ENCODE measurements at places on chromosomes 2 and 18.

DNA sequence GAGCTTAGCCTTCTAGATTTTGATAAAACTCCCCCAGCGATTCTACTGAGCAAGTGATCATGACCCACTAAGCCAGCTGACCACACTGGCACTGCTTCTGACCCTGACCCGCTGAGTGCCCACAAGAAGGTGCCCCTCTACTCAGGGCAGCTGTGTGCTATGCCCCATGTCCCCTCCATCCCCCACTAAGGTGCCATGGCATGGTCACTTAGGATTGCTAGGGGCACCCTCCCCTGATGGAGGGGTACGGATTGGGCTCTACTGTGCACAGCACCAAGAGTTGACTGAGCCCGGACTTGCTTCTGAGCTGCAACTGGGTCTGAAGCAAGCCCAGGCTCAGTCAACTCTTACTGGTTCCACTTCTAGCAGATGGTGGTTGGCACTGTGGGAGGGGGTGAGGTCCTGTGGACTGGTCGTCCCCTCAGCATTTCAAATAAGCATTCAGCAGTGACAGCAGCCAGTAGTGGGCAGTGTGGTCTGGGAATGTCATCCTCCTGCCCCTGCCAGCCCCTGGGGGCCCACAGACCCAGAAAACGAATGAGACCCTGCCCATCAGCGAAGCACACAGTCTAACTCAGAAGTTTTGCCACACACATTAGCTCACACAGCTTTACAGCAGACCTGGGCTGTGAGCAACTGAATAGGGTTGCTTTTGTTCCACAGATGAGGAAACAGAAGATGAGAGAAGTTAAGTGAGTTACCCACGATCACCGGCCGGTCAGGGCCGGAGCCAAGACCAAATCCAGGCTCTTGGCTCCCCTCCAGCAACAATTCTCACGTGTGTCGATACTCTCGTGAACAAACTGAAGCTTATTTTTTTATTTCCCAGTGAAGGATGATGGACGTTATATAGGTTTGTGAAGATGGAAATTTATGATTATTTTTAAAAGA lies 52.1 kb upstream of the FOSL2 start:
- DNase-seq: no peak

DNA sequence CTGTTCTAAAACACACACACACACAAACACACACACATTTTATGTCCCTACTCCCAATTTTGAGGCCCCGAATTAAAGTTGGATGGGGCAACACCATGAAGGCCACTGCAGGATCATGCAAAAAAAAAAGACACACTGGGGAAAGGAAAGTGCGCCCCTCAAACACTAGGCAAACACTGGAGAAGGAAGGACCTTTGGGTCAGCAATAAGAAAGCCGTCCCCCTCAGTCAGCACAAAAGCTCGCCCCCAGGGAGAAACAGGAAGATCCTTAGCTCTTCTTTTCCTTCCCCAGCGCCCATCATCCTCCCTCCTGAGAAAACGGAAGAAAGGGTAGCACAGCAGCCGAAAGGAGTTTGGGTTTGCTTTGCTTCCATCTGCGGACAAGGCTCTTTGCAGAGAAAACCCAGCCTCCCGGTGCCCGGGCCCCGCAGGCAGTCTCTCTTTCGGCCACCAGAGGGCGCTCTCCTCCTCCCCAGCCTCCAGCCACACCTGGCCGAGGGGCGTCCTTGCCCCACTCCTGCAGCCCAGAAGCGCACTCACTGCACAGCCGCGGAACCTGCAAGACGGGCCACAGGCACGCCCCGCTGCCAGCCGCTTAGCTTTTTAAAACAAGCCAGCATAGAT lies 248.5 kb downstream of the CDH20 start:
- DNase-seq: peak; percentile 75

DNA sequence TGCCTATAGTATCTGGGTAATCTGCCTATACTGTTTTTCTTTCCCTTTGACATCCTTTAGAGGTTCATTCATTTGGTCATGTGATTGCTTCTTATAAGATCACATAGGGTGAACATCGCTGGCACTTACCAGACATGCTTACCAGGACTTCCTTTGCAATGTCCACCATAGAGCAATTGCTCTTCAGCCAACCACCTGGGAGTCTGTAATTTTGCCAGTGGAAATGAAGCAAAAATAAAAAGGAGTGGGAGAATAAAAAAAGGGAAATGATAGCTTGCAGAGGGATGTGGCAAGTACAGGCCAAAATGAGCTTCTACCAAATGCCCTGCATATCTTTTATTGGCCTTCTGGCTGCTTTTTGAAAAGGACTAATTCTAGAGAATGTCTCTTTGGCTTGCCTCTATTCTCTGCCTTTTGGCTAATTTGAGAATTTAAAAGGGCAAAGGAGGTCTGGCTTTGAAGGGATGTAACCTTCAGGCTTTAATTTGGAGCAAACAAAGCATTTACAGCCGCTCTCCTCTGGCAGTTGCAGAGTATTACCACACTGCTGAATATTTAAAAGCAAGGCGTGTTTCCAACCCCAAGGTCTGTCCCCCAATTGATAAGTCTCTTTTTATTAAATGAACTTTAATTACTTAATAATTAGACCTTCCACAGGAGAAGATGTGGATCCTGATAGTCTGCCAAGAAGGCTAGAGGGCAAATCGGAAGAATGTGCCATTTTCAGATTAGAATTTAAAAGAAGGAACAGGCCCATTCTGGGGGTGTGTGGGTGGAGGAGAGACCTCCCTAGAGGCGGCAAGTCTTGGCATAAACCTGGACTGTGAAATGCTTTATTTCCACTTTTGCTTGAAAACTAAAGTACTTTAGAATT lies 557.9 kb downstream of the DCC start:
- DNase-seq: no peak

- DNase-seq: peak; percentile 73
These were observed 60.4 kb downstream of the ATOH8 start for GRCh38 chr2:85813982-85814801.

DNA sequence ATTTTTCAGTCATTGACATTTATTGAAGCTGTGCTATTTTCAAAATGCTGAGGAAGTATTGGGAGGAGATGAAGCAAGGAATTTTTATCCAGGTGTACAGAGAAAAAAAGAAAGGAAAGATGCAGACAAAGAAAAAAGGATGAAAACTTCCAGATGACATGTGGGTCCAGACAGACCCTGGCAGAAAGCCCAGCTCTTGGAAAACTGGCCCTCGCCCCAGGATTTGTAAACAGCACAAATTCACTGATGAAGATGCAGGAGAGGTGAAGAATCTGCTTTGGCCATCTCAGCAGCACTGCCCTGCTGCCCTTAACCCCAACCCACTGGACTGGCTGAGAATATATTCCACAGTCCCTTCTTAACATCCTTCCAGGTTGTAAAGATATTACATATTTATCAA lies 12.5 kb downstream of the TACR1 start:
- no peak for DNase-seq

GRCh38 chr18:50312296-50313030 lies 25.0 kb upstream of the CXXC1 start:
- DNase-seq: no peak

DNA sequence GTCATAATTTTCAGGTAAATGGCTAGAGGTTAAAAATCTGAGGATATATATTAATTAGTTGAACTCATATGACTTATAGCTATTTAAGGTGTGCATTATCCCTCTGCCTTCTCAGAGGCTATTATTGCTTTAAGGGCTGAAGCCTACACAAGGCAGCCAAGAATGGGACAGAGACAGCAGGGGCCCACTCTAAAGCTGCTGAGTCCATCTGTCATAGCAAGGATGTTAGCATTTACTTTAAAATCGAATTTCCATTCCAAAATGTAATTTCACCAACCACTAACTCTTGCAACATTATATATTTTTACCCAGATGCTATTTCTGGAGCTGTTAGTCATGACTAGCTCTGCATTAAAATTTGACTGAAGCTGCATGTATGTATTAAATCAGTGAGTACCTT lies 236.3 kb upstream of the FSIP2 start:
- no peak for DNase-seq

DNA sequence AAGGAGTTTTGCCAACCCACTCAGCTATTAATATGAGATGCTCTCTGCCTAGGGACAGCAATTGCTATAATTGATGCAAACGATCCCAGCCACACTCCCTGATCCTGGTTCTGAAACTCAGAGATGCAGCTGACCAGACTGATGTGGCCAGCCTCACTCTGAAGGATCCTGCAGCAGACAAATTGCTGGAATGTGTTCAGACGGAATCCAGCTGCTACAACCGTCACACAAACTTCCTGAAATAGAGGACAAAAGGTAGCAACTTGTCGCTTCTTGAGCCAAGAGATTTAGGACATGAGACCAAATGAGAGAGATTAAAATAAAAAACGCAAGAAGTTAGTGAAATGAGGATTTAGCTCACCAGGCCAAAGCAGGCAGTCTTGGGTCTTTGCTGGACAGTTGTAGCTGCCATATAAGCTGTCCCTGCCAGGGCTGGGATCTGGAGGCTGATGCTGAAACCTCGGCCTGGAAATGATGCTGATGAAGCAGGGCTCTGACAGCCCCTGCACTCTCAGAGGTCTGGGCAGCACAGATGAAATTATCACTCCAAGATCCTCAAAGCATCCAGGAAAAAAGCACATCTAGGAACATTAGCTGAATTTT lies 8.3 kb upstream of the YWHAQ start:
- no peak for DNase-seq

GRCh38 chr2:46446871-46447568 lies 32.3 kb upstream of the TMEM247 start:
- DNase-seq: no peak

- no peak for DNase-seq
These were observed 22.9 kb downstream of the SOCS6 start for GRCh38 chr18:70311726-70312125.

DNA sequence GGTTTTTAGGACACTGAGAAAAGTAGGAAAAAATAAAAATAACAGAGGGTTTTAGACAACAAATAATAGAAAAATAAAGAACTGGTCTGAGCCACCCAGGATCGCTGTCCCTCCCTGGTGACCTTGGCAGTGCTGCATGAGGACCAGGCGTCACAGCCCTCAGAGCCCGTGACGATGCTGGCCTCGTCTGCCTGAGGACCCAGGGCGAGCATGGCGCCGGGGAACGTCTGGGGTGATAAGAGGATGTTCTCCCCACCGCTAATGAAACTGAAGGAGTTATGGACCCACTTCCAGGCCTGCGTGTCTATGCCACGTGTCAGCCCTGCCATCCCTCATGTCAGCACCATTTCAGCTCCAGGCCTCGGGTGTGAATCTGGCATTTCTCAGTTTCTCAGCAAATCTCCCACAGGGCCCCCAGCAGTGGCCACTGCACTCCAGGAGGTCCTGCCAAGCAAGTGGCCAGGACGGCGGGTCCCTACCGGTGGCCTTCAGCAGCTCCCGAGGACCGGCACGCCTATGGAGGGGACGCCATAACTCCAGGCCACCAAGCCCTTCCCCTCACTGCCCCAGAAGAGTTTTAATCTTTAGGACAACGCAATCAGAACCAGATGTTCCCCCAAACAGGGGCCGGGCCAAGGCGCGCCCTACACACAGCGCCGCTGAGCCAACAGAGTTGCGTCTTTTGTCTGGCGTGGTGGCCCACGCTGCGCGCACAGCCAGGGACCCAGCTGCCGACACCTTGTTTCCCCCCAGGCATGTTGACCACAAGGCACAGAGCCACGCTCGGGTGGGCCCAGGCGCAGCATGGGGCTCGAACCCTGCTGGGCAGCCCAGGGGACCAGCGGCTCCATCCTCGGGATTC lies 179.7 kb downstream of the TWIST2 start:
- no peak for DNase-seq

- no peak for DNase-seq
These were observed 3.5 kb downstream of the ASPRV1 start for GRCh38 chr2:69957965-69958364.

DNA sequence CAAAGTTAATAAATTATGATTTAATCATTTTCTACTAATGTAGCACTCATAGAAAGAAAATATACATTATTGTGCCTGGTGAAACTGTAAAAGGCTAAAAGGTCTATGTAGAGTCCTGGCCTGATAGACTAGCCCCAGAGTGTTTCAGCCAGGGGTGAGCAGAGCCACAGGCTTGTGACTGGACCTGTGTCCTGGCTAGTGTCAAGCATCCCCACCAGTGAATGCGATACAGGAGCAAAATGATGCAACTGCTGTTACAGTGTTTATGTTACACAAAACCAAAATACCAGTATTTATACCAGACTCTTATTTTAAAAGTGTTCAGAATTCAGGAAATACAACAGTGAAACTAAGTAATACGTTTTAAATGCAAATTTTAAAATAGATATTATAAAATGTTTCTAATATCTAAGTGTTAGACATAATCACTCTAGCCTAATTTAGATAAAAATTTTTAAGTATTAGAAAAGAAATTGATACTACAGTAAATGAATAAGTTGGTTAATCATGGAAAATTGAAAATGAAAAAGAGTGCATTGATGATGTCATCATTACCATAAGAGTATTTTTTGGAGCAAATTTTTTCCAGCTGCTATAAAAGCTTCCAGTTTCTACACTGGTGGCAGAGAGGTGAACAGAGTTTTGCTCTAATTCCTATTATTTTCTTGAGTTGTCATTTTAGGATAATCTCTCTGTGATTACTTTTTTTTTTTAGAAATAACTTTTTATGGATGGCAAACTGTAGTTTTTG lies 6.2 kb upstream of the TSPYL6 start:
- no peak for DNase-seq

- DNase-seq: no peak
These were observed 84.6 kb downstream of the DNMT3A start for GRCh38 chr2:25257032-25257552.

- no peak for DNase-seq
These were observed 18.7 kb upstream of the ACKR3 start for GRCh38 chr2:236550701-236551465.

GRCh38 chr2:166651080-166651675 lies 157.1 kb upstream of the SCN7A start:
- DNase-seq: no peak

- DNase-seq: no peak
These were observed 399.1 kb downstream of the PLCL1 start for GRCh38 chr2:198203336-198204069.

GRCh38 chr2:101985793-101986164 lies 6.0 kb upstream of the IL1R2 start:
- no peak for DNase-seq

DNA sequence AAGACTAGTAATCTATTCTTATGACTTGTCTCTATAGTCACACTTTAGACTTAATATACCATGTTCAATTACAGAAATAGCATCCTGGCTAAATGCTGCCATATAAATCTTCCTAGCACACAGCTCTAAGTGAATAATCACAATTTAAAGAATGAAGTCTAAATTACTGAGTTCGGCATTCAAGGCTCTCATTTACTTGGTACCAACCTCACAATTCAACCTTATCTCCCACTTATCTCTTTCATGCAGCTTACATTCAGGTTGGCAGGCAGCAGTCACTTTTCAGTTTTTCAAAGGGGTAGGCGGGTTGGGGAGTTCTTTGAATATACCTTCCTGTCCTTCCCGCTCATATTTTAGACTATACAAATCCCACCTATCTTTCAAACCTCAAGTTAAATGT lies 1.5 kb downstream of the MMADHC start:
- DNase-seq: no peak

DNA sequence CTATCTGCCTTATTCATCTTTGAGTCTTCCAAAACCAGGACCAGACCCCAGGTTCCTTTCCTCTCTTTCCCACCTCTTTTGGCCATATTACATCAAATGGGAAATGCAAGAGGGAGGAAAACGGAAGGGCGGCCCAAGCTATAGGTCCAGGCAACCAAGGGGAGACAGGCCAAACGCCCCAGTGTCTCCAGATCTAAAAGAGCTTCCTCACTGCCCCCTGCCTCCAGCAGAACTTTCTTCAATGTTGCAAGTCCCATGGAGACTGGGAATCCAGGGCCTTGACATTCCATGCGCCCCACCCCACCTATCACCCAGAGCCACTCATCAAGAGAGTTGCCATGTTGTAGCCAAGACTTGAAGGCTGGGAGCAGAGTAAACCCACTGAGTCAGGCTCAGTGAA lies 15.4 kb downstream of the TNS1 start:
- no peak for DNase-seq

- no peak for DNase-seq
These were observed 31.0 kb downstream of the TANC1 start for GRCh38 chr2:158999458-158999857.
